Subcutaneous adipose tissue (tissue), 4 donors: ENCODE measurements at places on chromosomes 2 and 18. TPM values are rescaled to one million over a fixed set of nuclear protein-coding genes. Genes with fewer than 3 reads are reported as not detected.

HOXD8 gene
- 8.0 TPM for total RNA-seq

RNF125 gene
- 24.9 TPM for total RNA-seq

SFTPB gene
- not detected for total RNA-seq

LNPK gene
- total RNA-seq: 35.0 TPM

OSBPL1A gene
- 71.4 TPM for total RNA-seq

CIB4 gene
- not detected for total RNA-seq

PLEKHH2 gene
- total RNA-seq: 59.2 TPM

SCYGR7 gene
- total RNA-seq: not detected

LRRC30 gene
- total RNA-seq: not detected

CHST9 gene
- not detected for total RNA-seq

TMEM37 gene
- total RNA-seq: 37.8 TPM

BMP10 gene
- total RNA-seq: not detected

ING5 gene
- total RNA-seq: 33.7 TPM

NAT8 gene
- not detected for total RNA-seq

ZNF514 gene
- 18.1 TPM for total RNA-seq
